Effector CD8-positive, alpha-beta T cell (primary cell): ENCODE measurements at places on chromosomes 13 and 19.

DNA sequence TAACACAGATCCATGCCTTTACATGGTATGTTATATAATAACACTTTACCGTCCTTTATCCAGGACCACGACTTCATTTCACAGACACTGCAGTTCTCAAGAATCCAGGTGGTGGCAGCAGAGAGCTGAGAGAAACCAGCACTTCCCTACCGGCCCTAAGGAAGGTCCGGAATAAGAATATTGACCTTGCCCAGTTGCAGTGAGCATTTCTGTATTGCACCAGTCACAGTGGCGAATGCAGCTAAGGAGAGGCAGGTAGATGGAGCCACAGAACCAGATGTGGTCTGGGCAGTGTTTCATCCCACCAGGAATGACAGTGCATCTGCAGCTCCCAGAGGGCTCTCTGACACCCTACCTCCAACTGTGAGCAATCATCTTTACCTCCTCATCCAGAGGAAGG lies 44.6 kb downstream of the ZNF787 start:
- DNase-seq, result peak; percentile 9

GRCh38 chr13:114119196-114119595 lies 13.2 kb downstream of the RASA3 start:
- no peak for DNase-seq

- DNase-seq, result no peak
Observed at GRCh38 chr19:45128806-45129205, 32.0 kb downstream of the NKPD1 start.

DNA sequence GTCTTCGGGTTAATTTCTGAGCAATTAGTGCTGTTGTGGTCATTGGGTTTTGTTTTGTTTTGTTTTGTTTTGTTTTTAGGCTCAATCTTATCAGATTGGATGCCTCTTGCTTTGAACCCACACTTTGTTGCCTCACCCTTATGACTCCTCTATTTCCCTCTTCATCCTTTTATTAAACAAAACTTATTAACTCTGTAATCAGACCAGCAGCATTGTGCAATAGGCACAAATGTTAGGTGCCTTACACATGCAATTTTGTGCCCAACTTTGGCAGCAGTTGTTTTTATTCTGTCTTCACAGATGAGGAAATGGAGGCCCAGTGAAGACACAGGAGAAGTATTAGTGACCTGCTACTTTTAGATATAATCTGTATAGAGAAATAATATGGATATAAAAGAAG lies 377.7 kb downstream of the KCNRG start:
- DNase-seq, result no peak

- DNase-seq, result no peak
Observed at GRCh38 chr19:2260341-2260805, 4.2 kb upstream of the JSRP1 start.

GRCh38 chr13:110756219-110756631 lies 42.7 kb downstream of the ING1 start:
- DNase-seq, result no peak

- DNase-seq, result no peak
Observed at GRCh38 chr19:19445911-19446361, 40.5 kb downstream of the GATAD2A start.

- no peak for DNase-seq
Observed at GRCh38 chr13:24644036-24644435, 36.2 kb upstream of the ATP12A start.

GRCh38 chr13:100646030-100646673 lies 28.4 kb downstream of the TMTC4 start:
- DNase-seq, result no peak

- DNase-seq, result no peak
Observed at GRCh38 chr13:47671776-47672175, 329.3 kb downstream of the SUCLA2 start.

DNA sequence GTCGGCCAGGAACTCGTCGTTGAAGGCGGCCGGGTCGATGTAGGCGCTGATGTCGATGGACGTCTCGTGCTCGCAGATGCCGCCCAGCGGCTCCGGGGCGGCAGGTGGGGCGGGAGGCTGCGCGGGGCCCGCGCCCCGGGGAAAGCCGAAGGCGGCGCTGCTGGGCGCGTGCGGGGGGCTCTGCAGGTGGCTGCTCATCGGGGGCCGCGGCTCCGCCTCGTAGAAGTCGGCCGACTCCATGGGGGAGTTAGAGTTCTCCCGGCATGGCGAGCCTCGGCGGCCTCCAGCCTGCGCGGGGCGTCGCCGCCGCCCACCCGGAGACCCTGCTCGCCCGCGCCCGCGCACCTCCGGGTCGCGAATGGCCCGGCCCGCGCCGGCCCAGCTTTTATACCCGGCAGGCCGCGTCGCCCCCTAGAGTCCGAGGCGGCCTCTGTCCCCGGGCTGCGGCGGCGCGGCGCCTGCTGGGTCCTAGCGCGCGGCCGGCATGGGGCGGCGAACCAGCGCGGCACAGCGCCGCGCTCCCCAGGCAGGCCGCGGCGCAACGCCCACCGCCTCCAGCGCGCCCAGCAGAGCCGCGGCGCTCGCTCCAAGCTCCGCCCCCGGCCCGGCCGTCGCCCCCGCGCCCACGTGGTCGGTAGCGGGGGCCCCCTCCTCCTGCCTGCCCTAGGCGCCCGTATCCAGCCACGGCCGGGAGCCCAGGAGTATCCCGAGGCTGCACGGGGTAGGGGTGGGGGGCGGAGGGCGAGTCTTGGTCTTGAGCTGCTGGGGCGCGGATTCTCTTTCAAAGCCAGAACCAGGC lies at the start of gene CEBPA:
Gene CEBPA (minus strand): TSS at position 360 of the 799 bp plus-strand sequence. CDS start 120 bp downstream, at position 240.
- DNase-seq, result no peak

DNA sequence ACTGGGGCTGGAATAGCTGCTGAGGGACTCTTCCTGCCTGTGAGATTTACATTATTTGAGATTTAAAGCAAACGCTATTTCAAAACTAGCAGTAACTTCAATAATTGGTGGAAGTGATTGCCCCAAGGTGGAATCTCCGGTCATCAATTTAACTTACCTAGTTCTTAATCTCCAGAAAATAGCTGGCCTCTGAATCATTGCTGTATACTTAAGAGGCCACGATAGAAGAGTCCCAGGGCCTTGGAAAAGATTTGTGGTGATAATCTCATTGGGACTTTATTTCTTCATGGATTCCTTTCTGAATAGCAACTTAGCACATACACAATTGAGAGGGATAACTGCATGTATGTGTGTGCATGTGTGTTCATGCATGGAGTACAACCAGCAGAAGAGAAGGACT lies 120.2 kb downstream of the DNAJC15 start:
- no peak for DNase-seq

DNA sequence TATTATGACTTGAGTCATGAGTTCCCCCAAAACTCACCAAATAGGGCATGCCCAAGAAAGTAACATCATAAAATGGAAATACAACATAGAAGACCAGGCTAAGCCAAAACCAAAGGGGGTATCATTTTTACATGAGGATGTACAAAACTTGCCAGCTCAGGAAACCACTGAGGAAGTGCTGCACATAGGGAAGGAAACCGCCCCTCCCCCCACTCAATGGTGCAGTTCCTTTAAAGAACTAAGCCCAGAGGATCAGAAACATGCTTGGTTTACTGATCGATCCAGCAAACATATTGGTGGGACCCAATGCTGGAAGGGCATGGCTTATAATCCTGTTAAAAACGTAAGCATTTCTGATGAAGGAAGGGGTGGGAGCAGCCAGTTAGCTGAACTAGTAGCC lies 4.2 kb upstream of the ZNF486 start:
- peak; percentile 1 for DNase-seq

GRCh38 chr19:29690842-29691241 lies 24.2 kb downstream of the C19orf12 start:
- peak; percentile 15 for DNase-seq

DNA sequence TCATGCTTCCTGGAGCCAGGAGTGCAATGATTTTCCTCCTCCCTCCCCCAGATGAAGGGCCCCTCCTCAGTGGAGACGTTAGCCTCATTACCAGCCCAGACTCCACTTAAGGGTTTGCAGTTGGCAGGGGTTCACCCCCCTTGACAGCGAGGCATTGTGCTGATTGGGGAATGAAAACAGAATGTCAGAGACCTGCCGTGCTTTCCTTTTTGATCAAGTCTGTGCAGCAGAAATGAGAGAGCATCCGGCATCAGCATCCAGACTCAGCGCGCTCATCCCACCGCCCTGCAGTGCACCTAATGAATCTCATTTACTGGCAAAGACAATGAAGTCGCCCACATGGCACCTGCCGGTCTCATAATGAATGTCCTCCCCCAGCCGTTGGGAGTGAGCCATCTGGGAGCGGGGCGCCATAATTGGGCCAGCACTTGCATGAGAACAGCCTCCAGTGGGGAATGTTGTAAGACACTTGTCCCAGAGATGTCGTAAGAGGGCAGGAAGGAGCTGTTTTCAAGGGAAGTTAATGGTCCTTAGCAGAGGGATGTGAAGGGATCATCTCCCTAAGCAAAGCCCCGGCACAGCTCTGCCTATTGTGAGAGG lies 98.3 kb upstream of the UQCRFS1 start:
- no peak for DNase-seq
